ENCODE measurements at places on chromosomes 5 and 9. TPM values are rescaled to one million over a fixed set of nuclear protein-coding genes. Genes with fewer than 3 reads are reported as not detected.

The LCN1 gene
- not detected for total RNA-seq

The IRX2 gene
- 0.90 TPM for total RNA-seq

The POLR1E gene
- 29.1 TPM for total RNA-seq

The TLX3 gene
- total RNA-seq: not detected

The PCDHB11 gene
- 0.08 TPM for total RNA-seq

The ARPC5L gene
- 19.6 TPM for total RNA-seq

The ORM2 gene
- total RNA-seq: not detected

The SLC34A3 gene
- total RNA-seq: not detected

The NR2F1 gene
- 20.5 TPM for total RNA-seq

The INSYN2B gene
- total RNA-seq: 7.8 TPM

The ZNF879 gene
- 5.2 TPM for total RNA-seq

The KIF4B gene
- total RNA-seq: not detected

The NIM1K gene
- total RNA-seq: 1.9 TPM

The CARTPT gene
- total RNA-seq: not detected

The DAB2 gene
- total RNA-seq: 217 TPM

The RFESD gene
- total RNA-seq: 4.7 TPM

The HMCN2 gene
- total RNA-seq: not detected

The SMARCA2 gene
- total RNA-seq: 84.0 TPM

All from fibroblast of the aortic adventitia (primary cell).